Activated CD8-positive, alpha-beta memory T cell treated with anti-CD3 and anti-CD28 coated beads for 24 hours (primary cell): ENCODE measurements at places on chromosomes 12 and 14.

DNA sequence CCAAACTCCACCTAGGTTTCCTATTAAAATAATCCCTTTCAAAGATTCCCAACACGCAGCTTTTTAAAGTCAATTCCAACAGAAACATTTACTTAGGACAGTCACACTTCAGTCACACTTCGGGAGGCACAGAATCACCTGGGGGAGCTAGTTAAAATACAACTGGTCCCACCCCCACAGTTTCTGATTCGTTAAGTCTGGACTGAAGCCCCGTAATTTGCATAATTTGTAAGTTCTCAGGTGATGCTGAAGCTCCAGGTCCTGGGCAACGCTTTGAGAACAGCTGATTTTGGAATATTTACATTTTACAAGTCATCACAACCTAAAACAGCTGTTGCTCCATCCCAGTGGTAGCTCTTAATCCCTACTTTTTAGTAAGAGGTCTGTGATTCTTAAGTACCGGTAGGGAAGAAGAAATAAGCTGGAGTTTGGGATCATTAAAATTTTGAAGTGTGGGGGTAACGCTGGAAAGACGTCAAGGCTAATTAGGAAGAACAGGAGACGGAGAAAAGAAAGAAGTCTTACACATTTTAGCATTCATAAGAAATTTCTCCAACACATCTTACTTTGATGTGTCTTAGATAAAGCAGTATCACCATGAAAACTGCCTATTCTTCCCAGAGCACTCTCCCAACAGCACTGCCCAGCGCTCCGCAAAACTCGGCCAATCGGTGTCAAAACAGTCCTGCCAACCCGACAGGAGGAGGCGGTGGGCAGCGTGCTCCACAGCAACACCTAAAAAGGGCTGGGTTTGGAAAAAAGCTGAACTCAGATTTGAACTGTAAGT is 1.1 kb downstream of the IPO8 start:
- DNase-seq = no peak

DNA sequence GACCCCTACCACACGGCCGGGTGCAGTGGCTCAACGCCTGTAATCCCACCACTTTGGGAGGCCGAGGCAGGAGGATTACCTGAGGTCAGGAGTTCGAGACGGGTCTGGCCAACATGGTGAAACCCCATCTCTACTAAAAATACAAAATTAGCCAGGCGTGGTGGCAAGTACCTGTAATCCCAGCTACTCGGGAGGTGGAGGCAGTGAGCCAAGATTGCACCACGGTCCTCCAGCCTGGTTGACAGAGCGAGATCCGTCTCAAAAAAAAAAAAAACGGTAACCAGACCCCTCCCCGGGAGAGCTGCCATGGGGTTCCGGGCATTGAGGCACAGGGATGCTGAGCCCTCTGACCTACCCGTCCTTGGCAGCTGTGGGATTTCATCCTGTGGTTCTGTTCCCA is 21.8 kb downstream of the BCL7A start:
- DNase-seq = no peak

DNA sequence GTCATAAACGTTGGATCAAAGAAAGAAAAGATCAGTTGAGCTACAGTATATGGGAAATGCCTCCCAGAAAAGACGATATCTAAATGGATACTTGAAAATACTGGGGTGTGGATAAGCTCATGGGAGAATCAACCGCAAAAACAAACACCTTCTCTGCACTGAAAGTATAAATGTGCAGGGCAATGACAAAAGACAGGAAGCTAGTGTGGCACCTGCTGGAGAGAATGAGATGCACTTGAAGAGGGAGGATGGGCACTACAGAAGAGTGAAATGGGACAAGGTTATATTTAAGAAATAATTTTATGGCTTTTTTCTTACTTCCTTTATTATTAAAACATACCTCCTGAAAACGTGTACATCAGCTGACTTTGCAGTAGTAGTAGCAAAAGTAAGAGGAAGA is 153.7 kb downstream of the PRKD1 start:
- no peak for DNase-seq

DNA sequence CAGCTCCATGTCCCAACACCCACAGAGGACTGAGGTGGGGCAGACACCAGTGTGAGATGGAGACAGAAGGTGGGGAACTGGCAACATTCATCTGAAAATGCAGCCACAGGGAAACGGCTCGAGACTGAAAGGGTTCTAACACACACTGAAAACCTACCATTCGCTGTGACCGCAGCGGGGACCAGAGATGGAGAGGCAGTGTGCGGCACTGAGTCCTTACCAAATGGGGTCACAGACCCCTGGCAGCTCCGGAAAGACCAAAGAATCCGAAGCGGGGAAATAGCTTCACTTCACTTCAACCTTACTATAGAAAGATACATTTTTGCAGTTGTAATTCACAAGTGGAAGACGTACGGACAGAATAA is 9.6 kb downstream of the BAG5 start:
- DNase-seq = no peak

GRCh38 chr12:53055471-53056266 is 5.8 kb downstream of the TNS2 start:
- no peak for DNase-seq

- no peak for DNase-seq
Observed at GRCh38 chr12:24505366-24506015, 443.4 kb downstream of the BCAT1 start.
